CD4-positive, alpha-beta T cell treated with Interferon gamma for 1 hour (primary cell): ENCODE measurements at places on chromosomes 5 and 9.

GRCh38 chr5:74772359-74772758 is 5.3 kb downstream of the NSA2 start:
- DNase-seq = no peak

- DNase-seq = no peak
Observed at GRCh38 chr9:135045928-135046738, 41.3 kb upstream of the OLFM1 start.

DNA sequence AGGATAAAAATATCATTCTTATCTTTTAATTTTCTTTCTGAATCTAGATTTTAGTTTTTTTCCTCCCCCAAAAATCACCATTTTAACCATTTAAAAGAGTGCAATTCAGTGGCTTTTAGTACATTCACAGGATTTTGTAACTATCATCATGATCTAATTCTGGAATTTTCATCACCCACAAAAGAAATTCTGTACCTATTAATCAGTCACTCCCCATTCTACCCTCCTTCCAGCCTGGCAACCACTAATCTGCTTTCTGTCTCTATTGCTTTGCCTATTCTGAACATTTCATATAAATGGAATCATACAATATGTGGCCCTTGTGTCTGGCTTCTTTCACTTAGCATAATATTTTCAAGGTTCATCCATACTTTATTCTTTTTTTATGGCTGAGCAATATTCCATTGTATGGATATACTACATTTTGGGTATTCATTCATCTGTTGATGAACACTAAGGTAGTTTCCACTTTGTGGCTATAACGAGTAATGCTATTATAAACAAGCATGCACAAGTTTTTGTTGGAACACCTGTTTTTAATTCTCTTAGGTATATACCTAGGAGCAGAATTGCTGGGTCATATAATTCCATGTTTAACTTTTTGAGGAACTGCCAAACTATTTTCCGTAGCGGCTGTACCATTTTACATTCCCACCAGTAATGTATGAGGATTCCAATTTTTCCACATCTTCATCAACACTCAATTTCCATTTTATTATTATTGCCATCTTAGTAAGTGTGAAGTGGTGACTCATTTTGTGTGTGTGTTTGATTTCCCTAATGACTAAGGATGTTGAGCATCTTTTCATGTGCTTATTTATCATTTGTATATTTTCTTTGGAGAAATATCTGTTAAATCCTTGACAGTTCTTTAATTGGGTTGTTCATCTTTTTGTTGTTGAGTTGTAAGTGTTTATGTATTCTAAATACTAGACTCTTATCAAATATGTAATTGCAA is 340.3 kb downstream of the CWC27 start:
- no peak for DNase-seq

- no peak for DNase-seq
Observed at GRCh38 chr9:90022474-90022873, 417.7 kb downstream of the GADD45G start.
